ENCODE measurements at places on chromosomes 7 and 10.

DNA sequence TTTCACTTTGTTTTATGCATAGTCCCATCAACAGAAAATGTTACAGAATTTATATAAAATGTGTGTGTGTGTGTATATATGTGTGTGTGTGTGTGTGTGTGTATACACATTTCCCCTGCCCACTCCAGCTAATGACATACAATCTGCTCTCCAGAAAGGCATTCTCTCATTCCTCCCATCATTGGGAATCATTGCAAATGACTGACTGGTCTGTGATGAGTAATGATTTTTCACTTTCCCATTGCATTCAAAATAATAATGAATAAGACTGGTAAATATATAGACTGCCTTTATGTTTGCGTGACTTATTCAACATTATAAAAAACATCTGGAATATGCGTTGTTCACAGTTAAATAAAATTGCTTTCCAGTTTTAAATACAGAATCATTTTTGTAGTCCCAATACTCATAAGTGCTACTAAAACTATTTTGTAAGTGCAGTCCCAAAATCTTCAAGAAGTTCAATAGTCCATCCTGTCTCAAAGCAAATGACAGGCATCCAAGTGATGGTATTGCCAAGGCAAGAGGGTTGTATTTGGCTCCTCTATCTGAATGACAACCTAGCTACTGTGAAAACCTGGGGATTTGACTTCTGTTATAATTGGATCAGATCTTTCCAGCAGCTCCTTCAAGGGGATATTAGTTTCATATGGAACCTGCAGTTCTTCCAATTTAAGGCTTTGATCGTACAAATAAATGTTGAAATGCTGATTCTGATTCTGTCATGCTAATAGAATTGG lies 150.9 kb downstream of the POLR1F start:
- no peak for DNase-seq

GRCh38 chr7:151244841-151245346 lies 3.6 kb downstream of the SMARCD3 start:
- no peak for DNase-seq

DNA sequence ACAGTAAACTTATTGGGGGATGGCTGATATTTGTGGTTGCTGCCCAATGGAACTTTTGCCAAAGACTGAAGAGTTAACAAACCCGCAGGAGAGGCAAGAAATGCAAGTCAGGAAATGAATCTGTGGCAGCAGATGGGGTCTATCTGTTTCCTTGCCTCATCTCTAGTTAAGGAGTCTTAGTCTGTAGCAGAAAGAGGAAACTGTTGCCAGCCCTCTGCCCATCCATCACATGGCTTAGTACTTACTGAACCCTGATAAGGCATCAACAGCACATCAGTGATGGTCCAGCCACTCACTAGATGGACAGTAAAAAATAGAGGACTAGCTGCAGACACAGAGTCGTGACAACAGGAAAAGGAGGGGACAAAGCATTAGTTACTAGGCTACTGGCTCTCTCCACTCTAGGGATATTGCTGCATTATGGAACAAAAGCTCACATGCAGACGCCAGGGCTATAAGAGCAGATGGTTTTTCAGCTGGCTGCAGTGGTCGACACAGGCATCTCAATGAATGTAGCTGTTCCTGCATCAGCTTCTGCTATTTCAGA lies 614.7 kb downstream of the PARD3 start:
- no peak for DNase-seq

DNA sequence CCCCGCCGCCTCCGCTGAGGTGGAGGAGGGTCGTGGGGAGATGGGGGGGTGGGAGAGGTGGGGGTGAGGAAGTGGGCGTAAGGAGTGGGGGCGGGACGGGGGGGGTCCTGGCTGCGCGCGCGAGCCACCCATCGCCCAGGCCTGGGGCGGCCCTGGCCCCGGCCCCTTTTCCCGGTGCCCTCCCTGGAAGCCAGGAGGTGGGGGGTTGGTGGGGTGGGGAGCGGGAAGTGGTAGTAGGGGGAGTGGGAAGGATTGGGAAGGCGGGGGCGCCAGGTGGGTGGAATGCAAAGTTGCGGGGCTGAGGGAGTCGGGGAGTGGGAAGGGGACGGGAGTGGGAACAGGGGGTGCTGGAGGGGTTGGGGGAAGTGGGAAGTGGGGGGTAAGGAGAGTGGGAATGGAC lies 319 bp upstream of the MMD2 start:
- no peak for DNase-seq

DNA sequence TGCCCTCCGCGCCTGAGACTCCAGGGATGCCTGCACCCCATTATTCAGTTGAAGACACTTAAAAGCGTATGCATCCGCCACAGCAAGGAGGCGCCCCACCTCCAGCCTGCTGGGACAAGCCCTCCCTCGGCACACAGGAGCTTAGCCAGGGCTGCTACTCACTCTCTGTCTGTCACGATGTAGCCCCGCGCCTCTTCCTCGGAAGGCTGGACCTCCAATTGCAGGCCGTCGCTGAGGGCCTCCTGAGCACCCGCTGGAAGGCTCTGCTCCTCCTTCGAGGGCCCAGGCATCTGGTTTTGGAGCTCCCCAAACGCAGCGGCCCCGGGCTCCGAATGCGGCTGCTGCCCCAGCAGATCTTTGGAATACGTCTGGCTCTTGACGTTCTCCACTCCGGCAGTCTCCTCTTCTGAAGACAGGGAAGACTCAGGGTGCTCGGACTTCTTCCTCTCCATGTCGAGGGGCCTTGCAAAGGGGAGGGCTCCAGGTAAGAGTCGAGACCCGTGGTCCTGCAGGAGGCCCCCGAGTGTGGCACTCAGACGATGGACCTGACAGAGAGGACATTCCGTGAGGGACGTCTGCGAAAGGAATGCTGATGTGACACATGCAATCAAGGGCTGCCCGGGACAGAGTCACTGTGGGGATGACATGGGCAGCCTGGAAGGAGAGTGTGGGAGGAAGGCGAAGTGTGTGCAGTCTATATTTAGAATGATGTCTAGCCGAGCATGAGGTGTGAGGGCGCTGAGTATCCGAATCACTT lies 453.9 kb downstream of the PTPRN2 start:
- no peak for DNase-seq

DNA sequence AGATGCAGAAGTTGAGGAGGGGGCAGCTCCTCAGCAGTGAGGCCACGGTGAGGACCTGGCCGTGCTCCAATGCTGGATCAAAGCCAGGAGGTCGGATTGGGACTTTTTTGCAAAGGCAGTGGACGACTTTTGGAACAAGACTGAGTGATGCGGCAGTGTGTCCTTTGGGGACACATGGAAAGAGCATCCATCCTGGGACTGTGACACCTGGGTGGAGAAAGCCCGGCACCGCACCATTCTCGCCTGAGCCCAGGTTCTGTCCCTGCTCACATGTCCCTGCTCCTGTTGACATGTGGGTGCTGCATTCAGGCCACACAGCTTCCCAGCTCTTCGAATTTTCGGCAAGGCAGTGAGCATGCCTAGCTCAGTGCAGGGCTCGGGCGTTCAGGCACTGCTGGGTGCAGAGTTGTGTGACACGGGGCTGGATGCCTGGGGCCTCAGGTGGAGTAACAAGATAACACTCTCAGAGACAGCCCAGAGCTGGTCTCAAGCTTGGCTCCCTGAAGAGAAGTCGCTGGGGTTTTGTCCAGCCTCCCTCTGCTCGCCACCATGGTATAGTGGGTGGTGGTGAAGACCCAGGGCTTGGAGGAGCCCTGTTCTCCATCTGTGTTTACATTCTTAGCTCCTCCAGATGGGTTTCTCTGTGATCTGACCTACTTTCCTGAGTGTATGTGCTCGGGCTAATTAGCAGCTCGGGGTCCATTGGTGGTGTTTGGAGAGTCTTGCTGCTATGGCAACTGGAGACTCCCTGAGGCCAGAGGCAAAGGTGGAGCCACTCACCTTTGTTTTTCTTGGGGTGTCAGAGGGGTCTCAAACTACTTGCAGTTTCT lies 111.7 kb upstream of the BTBD16 start:
- no peak for DNase-seq

DNA sequence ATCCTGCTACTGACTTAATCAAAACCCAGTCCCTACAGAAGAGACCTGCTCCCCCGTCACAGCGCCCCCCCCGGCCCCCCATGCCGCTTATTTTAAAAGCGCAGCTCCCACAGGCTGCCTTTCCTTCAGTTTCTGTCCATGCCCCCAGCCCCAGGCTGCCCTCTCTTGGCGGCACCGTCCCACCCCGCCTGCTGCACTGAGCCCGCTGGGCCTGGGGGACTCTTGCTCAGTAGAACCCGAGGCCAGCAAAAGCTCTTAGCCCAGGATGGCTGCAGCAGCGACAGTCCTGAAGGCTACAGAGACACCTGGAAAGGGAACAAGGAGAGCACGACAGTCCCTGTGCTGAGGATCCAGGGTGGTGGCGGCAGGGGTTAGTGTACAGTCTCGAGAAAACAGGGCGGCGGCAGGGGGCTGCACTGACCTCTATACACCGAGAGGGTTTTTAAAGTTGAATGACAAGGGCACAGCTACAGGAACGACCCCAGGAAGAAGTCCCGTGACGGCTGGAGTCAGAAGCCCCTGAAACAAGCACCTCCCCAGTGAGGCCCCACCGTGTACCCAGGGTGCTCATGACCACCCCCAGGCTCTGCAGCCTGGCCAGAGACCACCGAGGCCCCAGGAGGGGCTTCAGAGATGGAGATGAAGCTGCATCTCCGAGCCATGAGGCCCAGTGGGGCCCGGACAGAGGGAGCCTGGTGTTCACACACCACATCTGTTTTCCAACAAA lies 54.4 kb downstream of the ZRANB1 start:
- peak; percentile 4 for DNase-seq

GRCh38 chr7:77662869-77663268 lies 33.4 kb upstream of the RSBN1L start:
- DNase-seq: no peak
